Mesothelial cell of epicardium (in vitro differentiated cells): ENCODE measurements at places on chromosomes 2 and 18.

DNA sequence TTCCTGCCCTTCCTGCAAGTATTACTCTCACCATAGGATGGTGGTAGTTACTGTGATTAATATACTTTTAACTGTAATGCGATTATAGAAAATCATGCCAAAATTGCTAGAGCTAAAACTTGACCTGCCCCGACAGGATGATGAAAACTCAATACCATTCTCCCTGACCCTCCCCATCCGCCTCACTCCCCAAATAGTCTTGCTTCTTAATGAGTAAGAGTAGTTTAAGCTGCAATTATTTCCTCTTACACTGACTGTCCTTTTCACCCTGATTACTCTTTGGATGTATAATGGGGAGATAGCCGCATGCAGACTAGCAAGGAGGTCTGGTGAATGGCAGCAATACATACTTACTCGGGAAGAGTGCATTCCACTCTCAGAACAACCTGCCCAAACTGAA is 269.6 kb upstream of the SIX3 start:
- no peaks in the 10 kb centered on the region for H3K4me1 ChIP-seq
- no peak for DNase-seq
- no peaks in the 10 kb centered on the region for H3K36me3 ChIP-seq
- no peak overlapping the region for H3K27ac ChIP-seq

DNA sequence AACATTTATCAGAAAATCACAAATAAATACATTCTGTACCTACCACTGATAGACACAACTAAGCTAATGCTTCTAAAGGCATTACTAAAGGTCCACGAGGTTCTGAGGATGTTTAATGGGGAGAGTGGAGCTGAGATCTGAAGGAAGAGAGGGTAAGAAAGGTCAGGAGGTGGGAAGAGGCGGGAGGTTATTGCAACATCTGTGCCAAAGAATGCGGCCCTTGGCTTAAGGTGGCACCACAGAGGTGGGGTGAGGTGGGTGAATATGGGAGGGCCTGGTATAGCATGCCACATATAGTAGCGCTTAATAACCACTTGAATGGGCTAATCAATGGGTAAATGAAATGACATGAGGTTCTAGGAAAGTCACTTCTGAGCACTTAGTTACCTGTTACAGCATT is 217.8 kb upstream of the ATP5MC3 start:
- no peak overlapping the region for H3K27ac ChIP-seq
- peaks cover 60% of the 10 kb centered on the region for H3K27me3 ChIP-seq
- DNase-seq: no peak

GRCh38 chr18:36187826-36188721 is 777 bp downstream of the MOCOS start:
- no peak for DNase-seq
- no peaks in the 10 kb centered on the region for H3K36me3 ChIP-seq
- peaks cover 8% of the 10 kb centered on the region for H3K4me1 ChIP-seq
- peak overlapping the region; percentile 72 for H3K4me3 ChIP-seq
- peaks cover 39% of the 10 kb centered on the region for H3K27me3 ChIP-seq
- no peak overlapping the region for H3K27ac ChIP-seq

DNA sequence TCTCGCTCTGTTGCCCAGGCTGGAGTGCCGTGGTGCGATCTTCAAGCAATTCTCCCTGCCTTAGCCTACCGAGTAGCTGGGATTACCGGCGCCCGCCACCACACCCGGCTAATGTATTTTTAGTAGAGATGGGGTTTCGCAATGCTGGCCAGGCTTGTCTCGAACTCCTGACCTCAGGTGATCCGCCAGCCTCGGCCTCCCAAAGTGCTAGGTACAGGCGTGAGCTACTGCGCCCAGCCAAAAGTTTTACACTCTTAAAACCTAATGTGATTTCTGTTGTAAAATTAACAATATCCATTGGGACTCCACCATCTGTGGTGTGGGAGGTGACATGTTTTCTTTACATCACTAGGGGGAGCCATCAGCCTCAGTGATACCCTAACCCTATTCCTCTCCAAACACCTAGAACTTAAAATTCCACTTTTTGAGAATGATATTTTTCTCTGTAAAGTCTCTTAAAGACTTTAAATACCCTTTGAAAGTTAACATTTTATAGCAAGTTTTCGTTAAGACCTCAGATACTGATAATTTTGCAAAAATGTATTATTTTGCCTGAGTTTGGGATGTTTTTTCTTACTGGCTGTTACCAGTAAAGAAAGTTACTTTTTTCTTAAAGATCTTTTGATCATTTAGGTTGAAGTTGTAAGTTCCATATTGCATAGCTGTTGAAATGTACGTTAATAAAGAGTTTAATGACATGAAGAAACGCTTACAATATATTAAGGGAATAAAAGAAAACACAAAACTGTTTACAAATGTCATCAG is 11.6 kb upstream of the EIF2AK2 start:
- H3K27me3 ChIP-seq: no peaks in the 10 kb centered on the region
- DNase-seq: no peak
- H3K27ac ChIP-seq: no peak overlapping the region
- H3K4me1 ChIP-seq: peaks cover 5% of the 10 kb centered on the region
- peaks cover 8% of the 10 kb centered on the region for H3K36me3 ChIP-seq
- H3K4me3 ChIP-seq: no peak overlapping the region

DNA sequence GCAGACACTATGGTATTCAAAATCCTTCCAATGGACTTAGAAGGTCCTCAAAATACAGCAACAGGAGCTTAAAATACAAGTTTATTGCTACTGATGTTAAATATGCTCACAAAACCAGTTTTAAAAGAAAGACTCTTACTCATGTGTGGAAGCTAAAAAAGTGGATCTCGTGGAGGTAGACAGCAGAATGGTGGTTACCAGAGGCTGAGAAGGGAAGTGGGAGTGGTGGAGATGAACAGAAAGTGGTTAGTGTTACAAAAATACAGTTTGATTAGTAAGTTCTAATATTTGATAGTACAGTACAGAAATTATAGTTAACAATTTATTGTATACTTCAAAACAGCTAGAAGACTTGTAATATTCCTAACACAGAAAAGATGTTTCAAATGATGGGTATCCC is 12.1 kb downstream of the ADAM17 start:
- no peaks in the 10 kb centered on the region for H3K27me3 ChIP-seq
- no peak overlapping the region for H3K4me3 ChIP-seq
- H3K27ac ChIP-seq: peak overlapping the region; percentile 1
- no peak for DNase-seq
- H3K36me3 ChIP-seq: peaks cover 8% of the 10 kb centered on the region
- peaks cover 21% of the 10 kb centered on the region for H3K4me1 ChIP-seq

GRCh38 chr2:148796735-148797512 is 78.1 kb upstream of the KIF5C start:
- no peaks in the 10 kb centered on the region for H3K4me1 ChIP-seq
- no peak for DNase-seq
- no peak overlapping the region for H3K4me3 ChIP-seq
- H3K27me3 ChIP-seq: peaks cover 8% of the 10 kb centered on the region
- no peak overlapping the region for H3K27ac ChIP-seq
- H3K36me3 ChIP-seq: no peaks in the 10 kb centered on the region

DNA sequence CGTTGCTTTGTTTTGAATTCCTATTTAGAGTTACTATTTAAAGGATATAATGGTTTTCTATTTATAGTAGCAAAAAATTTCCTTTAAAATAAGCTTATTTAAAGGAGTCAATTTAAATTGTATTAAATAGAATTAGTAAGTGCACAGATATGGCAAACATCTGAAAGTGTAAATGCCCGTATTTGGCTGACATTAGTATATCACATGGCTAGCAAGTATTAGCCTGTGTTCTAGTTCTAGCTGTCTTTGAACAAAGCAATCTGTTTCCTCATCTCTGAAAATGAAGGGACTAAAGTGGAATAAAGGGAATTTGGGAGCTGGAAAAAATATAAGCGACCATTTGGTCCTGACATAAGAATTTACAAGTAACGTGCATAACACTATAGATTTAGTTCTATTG is 32.2 kb downstream of the PELI1 start:
- peak overlapping the region; percentile 53 for H3K27ac ChIP-seq
- no peak for DNase-seq
- peaks cover 9% of the 10 kb centered on the region for H3K36me3 ChIP-seq
- H3K27me3 ChIP-seq: no peaks in the 10 kb centered on the region

DNA sequence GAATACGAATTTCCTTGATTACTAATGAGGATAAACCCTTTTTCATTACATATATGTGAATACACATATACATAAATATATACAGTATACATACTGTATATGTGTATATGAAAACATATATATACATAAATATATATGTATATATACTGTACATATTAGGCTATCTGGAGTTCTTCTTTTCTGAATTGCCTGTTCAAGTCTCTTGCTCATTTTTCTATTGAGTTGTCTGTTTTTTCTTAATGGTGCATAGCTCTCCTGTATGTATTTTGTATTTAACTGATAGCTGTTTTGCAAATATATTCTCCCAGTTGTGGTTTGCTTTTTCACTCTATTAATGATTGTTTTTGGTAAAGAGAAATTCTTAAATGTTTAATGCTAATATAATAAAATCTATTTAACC is 8.9 kb upstream of the GCFC2 start:
- no peaks in the 10 kb centered on the region for H3K27me3 ChIP-seq
- DNase-seq: no peak
- H3K4me1 ChIP-seq: peaks cover 21% of the 10 kb centered on the region
- no peak overlapping the region for H3K4me3 ChIP-seq

- no peaks in the 10 kb centered on the region for H3K4me1 ChIP-seq
- DNase-seq: no peak
- H3K27ac ChIP-seq: no peak overlapping the region
- H3K27me3 ChIP-seq: no peaks in the 10 kb centered on the region
These were observed 10.4 kb upstream of the GALNT1 start for GRCh38 chr18:35571138-35571537.

GRCh38 chr2:30280596-30281434 is 49.5 kb downstream of the LBH start:
- DNase-seq: no peak
- H3K27ac ChIP-seq: peak overlapping the region; percentile 58

DNA sequence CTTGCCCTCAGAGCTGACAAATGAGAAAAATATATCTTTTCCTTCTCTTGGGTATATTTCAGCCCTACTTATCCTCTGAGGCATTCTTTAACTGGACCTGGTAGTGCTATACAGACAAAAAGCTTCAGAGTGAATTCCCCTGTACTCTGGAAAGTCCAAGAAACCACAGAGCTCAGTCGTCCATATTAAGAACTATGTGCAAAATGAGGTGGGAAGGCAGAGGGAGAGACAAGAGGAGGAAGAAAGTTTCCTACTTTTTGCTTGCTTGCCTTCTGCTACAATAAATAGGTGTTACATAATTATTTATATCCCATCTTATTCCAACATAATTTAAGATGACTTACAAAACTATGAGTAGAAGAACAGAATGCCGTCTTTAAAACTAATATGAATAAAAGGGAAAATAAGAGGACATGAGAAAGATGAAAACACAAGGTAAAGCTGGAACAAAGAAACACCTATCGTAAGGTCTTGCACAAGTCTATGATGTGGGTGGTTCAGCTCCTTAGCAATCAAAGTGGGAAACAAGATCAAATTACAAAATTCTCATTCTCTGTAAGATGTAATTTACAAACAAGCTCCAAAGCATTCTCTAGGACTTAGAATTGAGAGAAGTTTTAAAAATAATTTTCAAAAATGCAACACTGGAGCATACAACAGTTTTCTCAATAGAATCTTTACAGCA is 97.9 kb downstream of the BAZ2B start:
- H3K27ac ChIP-seq: peak overlapping the region; percentile 90
- peaks cover 37% of the 10 kb centered on the region for H3K4me1 ChIP-seq
- H3K36me3 ChIP-seq: peaks cover 7% of the 10 kb centered on the region
- H3K27me3 ChIP-seq: no peaks in the 10 kb centered on the region
- no peak overlapping the region for H3K4me3 ChIP-seq
- no peak for DNase-seq

- H3K4me3 ChIP-seq: no peak overlapping the region
- DNase-seq: no peak
- H3K27ac ChIP-seq: no peak overlapping the region
These were observed 259.3 kb upstream of the SP5 start for GRCh38 chr2:170455617-170456426.

DNA sequence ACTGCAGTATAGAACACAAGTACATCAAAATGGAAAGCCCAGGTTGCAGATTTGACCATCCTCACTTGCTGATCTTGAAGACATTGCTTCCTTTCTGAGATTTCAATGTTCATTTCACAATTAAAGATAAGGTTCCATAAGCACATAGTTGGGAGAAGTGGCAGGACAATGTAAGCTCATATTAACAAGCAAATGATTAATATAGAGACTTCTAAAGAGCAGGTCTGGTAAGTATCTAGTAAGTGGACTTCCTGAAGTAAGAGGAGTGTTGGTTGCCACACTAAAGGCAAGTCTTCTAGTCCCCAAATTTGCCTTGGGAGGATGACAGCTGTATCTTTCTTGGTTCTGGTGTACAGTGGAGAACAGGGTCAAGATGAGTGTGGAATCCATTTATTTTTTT is 1.4 kb upstream of the PTPRM start:
- H3K36me3 ChIP-seq: peaks cover 5% of the 10 kb centered on the region
- DNase-seq: no peak
- H3K27me3 ChIP-seq: peaks cover 18% of the 10 kb centered on the region
- H3K27ac ChIP-seq: no peak overlapping the region
- peaks cover 33% of the 10 kb centered on the region for H3K4me1 ChIP-seq

DNA sequence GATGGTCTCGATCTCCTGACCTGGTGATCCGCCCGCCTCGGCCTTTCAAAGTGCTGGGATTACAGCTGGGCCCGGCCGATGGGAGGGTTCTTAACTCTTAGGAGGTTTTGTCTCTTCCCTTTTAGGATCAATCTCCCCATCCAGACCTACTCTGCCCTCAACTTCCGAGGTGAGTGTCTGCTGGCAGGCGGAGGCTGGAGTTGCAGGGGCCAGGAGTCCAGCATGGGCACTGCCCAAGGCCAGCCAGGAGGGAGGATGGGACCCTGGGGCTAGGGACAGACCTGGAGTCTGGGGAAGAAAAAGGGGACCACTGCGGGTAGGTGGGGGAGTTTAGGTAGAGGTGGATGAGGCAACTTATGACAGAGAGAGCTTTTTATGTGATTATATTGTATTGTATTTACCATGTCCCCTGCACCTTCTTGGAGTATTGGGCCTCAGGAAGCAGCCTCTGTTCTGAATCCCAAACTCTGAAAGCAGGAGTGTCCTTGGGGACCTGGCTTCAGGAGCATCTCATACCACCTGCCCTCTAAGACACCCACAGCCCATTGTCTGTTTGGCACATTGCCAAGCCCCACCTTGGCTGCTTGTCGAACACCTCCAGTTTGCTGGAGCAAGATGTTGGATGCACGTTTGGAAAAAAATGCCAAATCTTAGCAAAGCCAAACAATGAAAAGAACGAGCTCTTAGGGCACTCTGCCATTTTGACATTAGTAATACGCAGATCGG is 5.6 kb downstream of the DES start:
- DNase-seq: no peak
- H3K27me3 ChIP-seq: peaks cover 20% of the 10 kb centered on the region
- no peak overlapping the region for H3K27ac ChIP-seq
- peaks cover 19% of the 10 kb centered on the region for H3K4me1 ChIP-seq
- H3K4me3 ChIP-seq: no peak overlapping the region
- H3K36me3 ChIP-seq: no peaks in the 10 kb centered on the region

- H3K27me3 ChIP-seq: no peaks in the 10 kb centered on the region
- no peak overlapping the region for H3K4me3 ChIP-seq
- H3K36me3 ChIP-seq: peaks cover 49% of the 10 kb centered on the region
- H3K4me1 ChIP-seq: no peaks in the 10 kb centered on the region
- no peak for DNase-seq
These were observed 60.0 kb downstream of the PIKFYVE start for GRCh38 chr2:208326016-208326415.

- H3K4me1 ChIP-seq: peaks cover 10% of the 10 kb centered on the region
- H3K27ac ChIP-seq: no peak overlapping the region
- H3K27me3 ChIP-seq: no peaks in the 10 kb centered on the region
- peaks cover 30% of the 10 kb centered on the region for H3K36me3 ChIP-seq
- H3K4me3 ChIP-seq: no peak overlapping the region
These were observed 11.0 kb downstream of the UBE2E3 start for GRCh38 chr2:180991361-180991760.
